ENCODE measurements at places on chromosomes 11 and 22. TPM values are rescaled to one million over a fixed set of nuclear protein-coding genes. Genes with fewer than 3 reads are reported as not detected.
A peak's percentile ranks its signal among the peaks of the same experiment; 100 is the strongest.

PRSS23 gene
- total RNA-seq = 253 TPM

- no peak for DNase-seq
These were observed 18.3 kb upstream of the ZBED5 start for GRCh38 chr11:10876158-10876557.

DNA sequence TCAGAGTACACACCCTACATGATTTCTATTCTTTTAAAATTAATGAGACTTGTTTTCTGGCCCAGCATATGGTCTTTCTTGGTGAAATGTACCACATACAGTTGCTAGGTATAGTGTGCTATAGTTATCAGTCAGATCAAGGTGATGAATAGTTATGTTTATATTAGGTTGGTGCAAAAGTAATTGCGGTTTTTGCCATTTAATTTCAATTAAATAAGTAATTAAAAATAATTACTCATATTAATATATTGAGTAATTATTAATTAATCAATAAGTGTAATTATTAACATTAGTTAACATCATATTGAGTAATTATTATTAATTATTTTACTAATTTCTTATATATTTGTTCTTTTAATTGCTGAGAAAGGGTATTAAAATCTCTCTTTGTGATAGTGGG lies 56.1 kb downstream of the MYEOV start:
- DNase-seq = no peak

GRCh38 chr11:34261820-34262219 lies 96.0 kb downstream of the ABTB2 start:
- DNase-seq = no peak

- no peak for DNase-seq
These were observed 93.2 kb downstream of the LRRC32 start for GRCh38 chr11:76577226-76577920.

- DNase-seq = no peak
These were observed 18.5 kb upstream of the MPZL2 start for GRCh38 chr11:118282606-118283005.

DNA sequence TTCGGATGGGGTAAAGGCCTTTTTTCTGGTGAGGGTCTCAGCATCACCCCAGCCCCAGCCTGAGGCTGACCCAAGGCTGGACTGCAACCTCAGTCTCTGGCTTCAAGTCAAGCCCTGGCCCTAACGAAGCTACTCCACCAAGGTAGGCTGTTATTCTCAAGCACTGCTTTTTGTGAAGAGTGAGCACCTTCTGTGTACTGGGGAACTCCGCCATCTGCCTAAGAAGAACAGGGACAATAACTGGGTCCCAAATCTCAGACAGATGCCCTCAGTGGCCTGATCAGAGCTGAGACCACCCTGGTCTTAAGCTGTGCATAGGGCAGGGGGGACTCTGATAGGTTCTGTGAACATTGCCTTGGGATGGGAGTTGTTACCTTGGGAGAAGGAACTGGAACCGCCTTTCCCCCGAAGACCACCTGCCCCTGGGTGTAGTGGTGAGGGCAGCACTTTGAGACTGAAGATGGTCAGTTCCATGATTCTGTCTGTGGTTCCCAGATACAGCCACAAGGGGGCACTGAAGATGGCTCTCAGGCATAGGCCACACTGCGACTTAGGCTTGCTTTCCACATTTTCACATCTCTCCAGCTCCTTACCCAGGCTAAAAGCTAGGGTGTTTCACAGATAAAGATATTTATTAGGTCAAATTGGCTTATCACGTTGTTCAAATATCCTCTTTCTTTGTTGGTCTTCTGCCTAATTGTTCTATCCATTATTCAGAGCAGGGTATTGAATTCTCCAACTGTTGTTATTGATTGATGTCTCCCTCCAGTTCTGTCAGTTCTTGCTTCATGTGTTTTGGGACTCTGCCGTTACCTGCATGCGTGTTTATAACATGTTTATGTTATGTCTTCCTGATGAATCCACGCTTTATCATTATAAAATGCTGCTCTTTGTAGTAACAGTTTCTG lies 11.8 kb upstream of the UVRAG start:
- DNase-seq = peak; percentile 24

LRRC32 gene
- 214 TPM for total RNA-seq

GRCh38 chr11:32829680-32830412 lies at the start of gene PRRG4:
TSS of gene PRRG4 (plus strand) at chr11:32829927. CDS start at chr11:32830530, 603 bp downstream.
- no peak for DNase-seq

OR4D5 gene
- total RNA-seq = not detected

- DNase-seq = no peak
These were observed 8.2 kb downstream of the OMP start for GRCh38 chr11:77110836-77111235.

DNA sequence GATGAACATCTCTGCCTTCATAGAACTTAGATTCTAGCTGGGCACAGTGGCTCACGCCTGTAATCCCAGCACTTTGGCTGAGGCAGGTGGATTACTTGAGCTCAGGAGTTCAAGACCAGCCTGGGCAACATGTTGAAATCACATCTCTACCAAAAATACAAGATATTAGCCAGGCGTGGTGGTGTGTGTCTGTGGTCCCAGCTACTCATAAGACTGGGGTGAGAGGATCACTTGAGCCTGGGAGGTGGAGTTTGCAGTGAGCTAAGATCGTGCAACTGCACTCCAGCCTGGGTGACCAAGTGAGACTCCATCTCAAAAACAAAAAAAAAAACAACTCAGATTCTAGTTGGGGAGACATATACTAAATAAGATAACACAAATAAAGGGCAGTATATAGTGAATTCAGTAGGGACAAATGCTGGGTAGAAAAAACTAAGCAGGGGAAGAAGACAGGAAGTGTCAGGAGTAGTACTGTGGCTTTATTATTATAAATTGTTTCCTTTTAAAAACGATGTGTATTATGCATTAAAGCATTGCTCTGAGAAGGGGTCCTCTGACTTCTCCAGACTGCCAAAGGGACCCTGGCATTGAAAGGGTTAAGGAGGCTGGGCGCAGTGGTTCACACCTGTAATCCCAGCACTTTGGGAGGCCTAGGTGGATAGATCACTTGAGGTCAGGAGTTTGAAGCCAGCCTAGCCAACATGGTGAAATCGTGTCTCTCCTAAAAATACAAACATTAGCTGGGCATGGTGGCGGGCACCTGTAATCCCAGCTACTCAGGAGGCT lies 46.7 kb downstream of the PACS1 start:
- DNase-seq = no peak

DNA sequence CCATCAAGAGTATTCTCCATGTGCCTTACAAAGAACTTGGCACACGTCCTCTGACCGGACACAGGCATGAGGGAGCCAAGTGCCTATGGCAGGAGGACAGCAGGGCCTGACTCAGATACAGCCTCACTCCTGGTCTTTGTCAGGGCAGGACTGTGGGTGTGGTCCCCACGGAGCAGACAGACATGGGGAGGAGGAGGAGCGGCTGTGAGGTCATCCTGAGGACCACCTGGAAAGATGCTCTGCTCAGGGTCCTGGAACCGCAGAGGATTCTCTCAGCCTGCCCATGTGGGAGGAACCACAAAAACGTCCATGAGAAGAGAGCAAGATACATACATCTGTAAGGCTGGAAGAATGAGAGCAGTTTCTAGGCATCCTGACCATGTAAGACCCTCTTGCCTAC lies 576.3 kb downstream of the BRD1 start:
- DNase-seq = no peak

TRPM5 gene
- total RNA-seq = not detected

- DNase-seq = no peak
These were observed 35.1 kb upstream of the SUSD2 start for GRCh38 chr22:24146194-24146616.

DNA sequence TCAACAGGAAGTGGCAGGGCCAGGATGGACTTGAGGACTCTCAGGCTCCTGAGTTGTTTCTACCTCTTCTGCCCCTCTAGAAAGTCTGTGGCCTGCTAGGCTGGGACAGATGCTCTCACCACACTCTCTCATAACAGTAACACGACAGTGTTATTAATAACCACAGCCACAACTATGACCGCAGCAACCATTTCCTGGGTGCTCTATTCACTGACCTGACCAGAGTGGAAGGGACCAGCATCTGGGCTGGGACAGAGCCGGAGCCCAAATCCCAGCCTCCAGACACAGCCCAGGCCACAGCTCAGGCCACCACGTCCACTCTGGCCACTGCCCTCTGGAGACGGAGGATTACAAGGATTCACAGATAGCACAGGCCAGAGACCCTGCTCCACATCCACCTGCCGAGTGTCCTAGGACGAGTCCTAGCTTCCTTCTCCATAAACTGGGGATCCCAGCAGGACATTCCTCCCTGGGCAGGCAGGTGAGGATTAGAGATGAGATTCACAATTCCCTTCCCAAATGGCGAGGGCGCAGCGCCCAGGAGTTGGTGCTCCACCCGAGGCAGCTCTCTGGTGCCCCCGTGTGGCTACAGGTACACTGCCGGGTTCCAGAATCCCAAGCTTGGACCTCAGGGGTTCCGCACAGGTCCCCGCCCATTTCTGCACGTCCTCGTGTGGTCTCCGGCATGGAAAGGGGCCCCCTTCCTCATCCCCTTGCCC lies 7.1 kb downstream of the PNPLA5 start:
- no peak for DNase-seq

- DNase-seq = no peak
These were observed 3.9 kb downstream of the MUS81 start for GRCh38 chr11:65863889-65864705.

- DNase-seq = peak; percentile 37
These were observed 103.9 kb downstream of the DBX1 start for GRCh38 chr11:20056109-20056949.

- no peak for DNase-seq
These were observed 44.8 kb upstream of the ISX start for GRCh38 chr22:35021161-35021560.

DNA sequence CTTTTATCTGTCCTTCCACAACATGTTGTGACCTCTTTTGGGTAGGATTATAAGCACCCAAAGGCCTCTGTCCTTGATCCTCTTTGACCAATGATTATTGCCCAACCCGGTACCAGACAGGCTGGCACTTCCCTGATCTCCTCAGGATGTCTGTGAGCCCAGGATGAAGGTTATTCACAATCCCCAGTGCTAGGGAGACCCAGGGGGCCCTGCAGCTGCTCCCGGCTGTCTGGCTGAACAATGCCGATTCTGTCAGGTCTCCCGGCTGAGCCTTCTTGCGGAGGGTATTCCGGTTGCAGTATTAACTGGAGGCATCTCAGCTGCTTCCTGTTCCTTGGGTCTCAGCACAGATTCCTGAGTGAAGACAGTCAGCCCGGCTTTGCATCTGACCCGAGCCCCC lies 71.2 kb upstream of the CDON start:
- no peak for DNase-seq

HDHD5 gene
- total RNA-seq = 32.6 TPM

- DNase-seq = no peak
These were observed 73.7 kb upstream of the PLET1 start for GRCh38 chr11:112334381-112334780.

DNA sequence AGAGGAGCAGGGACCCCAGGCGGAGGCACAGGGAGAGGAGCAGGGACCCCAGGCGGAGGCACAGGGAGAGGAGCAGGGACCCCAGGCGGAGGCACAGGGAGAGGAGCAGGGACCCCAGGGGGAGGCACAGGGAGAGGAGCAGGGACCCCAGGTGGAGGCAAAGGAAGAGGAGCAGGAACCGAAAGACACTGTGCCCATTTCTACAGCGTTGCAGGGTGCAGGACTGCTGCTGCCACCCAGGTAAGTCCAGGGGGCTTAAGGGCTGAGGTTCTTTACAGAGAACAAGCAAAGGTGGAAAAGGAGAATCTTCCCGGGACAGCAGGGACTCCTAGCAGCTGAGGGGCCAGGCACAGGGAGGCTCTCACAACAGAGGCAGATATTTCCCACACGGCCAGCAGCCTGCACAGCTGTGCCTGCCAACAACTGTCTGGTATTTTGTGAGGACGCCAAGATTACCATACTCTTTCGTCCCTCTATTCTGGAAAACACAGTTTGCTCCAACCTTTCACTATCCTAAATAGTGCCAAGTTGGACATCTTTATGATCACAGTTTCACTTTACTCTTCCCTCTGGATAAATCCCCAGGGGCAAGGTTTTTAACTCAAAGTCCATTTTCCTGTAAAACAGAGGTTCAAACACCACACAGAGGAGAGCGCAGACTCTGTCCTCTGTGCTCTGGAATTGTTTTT lies 39.4 kb downstream of the SHANK2 start:
- no peak for DNase-seq

GRCh38 chr11:62026739-62027370 lies 59.4 kb upstream of the FTH1 start:
- DNase-seq = no peak

DNA sequence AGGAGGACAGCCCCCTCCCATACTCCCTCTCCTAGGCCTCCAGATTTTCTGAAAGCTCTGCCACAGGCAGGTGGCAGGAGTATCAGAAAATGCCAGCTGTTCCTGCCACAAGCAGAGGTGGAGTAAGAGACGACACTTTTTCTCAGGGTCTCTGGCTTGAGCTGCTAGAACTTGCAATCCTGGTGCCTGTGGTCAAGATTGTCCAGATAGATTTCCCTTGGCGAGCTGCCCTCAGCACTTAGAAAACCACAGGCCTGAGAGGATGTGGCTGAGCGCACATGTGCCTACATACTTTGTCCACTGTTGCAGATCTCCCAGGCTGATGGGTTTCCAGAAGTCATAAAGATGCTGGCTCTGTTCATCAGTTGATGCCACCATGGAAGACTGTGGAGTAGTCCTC lies 65.7 kb upstream of the NAV2 start:
- no peak for DNase-seq

CD3D gene
- total RNA-seq = 5.8 TPM

GRCh38 chr22:27139935-27140511 lies 482.6 kb downstream of the MIAT start:
- DNase-seq = peak; percentile 33

DNA sequence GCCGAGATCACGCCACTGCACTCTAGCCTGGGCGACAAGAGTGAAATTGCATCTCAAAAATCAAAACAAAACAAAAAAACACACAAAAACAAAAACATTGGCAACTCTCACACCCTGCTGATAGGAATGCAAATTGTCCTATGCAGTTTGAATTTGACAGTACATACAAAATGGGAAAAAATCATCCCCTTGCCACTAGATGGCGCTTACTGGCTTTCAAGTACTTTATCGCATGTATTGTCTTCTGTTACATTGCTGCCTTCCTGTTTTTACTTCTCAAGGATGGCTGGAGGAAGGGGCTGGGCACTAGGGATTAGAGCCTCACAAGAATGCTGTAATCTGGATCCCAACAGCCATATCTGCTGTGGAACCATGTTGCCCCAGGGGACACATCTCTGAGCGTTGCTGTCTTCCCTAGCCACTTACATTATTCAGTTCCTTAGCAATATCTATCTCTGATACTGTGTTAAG lies 59.4 kb upstream of the A4GALT start:
- DNase-seq = peak; percentile 46

- no peak for DNase-seq
These were observed 24.6 kb downstream of the MMP27 start for GRCh38 chr11:102680945-102681344.

CATSPER1 gene
- not detected for total RNA-seq

- no peak for DNase-seq
These were observed 10.0 kb upstream of the SCGB1D1 start for GRCh38 chr11:62179995-62180394.

KCNJ1 gene
- total RNA-seq = not detected

GRCh38 chr11:61152816-61153592 lies 8.2 kb downstream of the VPS37C start:
- DNase-seq = no peak

GRCh38 chr11:69666261-69666660 lies 8.9 kb downstream of the LTO1 start:
- no peak for DNase-seq

GRCh38 chr11:73404506-73405145 lies 28.4 kb downstream of the RELT start:
- DNase-seq = no peak
